Panc1 (cell line): ENCODE measurements at places on chromosomes 4 and X. TPM values are rescaled to one million over a fixed set of nuclear protein-coding genes. Genes with fewer than 3 reads are reported as not detected.

RBM46 gene
- not detected for total RNA-seq

AR gene
- total RNA-seq, result 0.05 TPM

- H3K4me1 ChIP-seq, result no peaks in the 10 kb centered on the region
- H3K27ac ChIP-seq, result no peak overlapping the region
- no peak for DNase-seq
- no peaks in the 10 kb centered on the region for H3K27me3 ChIP-seq
- H3K36me3 ChIP-seq, result no peaks in the 10 kb centered on the region
- H3K4me3 ChIP-seq, result no peak overlapping the region
Observed at GRCh38 chr4:85029453-85029852, 63.0 kb upstream of the WDFY3 start.

TCEAL5 gene
- total RNA-seq, result not detected

SYTL4 gene
- 0.15 TPM for total RNA-seq

DNA sequence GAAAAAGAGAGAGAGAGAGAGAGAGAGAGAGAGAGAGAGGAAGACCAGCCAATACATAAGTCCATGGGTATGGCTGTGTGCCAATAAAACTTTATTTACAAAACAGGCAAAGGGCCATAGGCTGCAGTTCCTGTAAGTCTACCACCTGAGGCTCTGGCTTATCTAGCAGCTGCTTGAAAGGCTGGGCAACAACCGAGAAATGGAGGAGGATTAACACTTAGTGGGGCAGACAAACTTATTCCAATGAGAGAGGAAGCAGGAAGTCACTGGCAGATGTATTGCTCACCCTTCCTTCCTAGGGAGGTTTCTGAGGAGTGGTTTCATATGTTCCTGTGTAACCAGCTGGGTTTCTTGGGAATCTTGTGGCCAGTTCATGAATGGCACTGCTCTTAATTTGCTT, 4.7 kb upstream of the GPR143 start:
- no peak overlapping the region for H3K4me3 ChIP-seq
- H3K27me3 ChIP-seq, result no peaks in the 10 kb centered on the region
- H3K36me3 ChIP-seq, result no peaks in the 10 kb centered on the region
- no peak for DNase-seq

ITM2A gene
- total RNA-seq, result 0.49 TPM

- no peak overlapping the region for H3K4me3 ChIP-seq
- no peaks in the 10 kb centered on the region for H3K27me3 ChIP-seq
- DNase-seq, result no peak
- no peak overlapping the region for H3K27ac ChIP-seq
- no peaks in the 10 kb centered on the region for H3K36me3 ChIP-seq
Observed at GRCh38 chr4:147755561-147756295, 23.8 kb downstream of the ARHGAP10 start.

SERTM2 gene
- not detected for total RNA-seq

DNA sequence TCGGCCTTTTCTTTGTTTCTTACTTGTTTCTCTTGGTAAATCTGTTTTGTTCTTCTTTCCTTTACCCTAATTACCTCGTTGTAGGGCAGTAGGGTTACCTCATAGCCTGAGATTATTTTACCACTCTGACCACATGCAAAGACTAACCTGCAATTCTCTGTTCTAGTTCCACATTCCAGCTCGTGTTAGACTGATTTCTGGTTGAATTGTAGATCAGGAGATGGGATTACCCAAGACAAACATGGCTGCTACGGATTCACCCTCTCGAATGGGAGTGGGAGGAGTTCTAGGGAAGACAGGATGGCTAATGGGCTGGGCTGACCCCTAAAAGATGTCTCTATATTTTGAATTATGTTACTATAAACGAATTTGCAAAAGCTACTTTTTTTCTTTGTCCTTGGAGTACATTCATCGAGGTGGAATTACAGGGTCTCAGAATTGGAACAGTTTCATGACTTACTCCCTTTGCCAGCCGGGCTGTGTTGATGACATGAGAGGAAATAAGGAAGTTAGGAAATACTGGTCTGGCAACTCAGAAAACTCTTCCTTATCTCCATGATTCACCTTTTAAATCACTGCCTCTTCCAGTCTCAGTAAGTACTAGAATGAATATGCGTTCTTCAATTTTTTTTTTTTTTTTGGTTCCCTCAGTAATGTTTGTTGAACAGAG, 36.7 kb upstream of the FBXW7 start:
- no peaks in the 10 kb centered on the region for H3K36me3 ChIP-seq
- no peaks in the 10 kb centered on the region for H3K4me1 ChIP-seq
- no peak overlapping the region for H3K27ac ChIP-seq
- no peak for DNase-seq
